ENCODE measurements at places on chromosomes 3 and 15.
A peak's percentile ranks its signal among the peaks of the same experiment; 100 is the strongest.

- peak; percentile 35 for DNase-seq
These were observed 35.3 kb downstream of the ANXA2 start for GRCh38 chr15:60362321-60363086.

- peak; percentile 85 for DNase-seq
These were observed at the start of gene RPUSD2 for GRCh38 chr15:40569129-40569953. TSS of gene RPUSD2 (plus strand) at chr15:40569299. CDS start at chr15:40569338, 39 bp downstream.

DNA sequence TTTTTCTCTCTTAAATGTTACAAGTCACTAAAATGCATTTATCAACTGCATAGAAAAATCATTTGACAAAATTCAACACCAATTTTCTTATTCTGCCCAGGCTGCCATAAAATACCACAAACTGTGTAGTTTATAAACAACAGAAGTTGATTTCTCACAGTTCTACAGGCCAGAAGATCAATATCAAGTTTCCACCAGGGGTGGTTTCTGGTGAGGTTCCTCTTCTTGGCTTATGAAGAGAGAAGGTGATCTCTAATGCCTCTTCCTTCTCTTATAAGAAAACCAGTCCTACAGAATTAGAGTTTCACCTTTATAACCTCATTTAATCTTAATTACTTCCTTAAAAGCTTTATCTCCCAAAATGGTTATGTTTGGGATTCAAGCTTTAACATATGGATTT is 10.9 kb upstream of the CD200R1L start:
- no peak for DNase-seq

- DNase-seq, result no peak
These were observed 140.5 kb upstream of the TBL1XR1 start for GRCh38 chr3:177337541-177338331.

- DNase-seq, result peak; percentile 27
These were observed 103.8 kb upstream of the IL12A start for GRCh38 chr3:159884661-159885402.

DNA sequence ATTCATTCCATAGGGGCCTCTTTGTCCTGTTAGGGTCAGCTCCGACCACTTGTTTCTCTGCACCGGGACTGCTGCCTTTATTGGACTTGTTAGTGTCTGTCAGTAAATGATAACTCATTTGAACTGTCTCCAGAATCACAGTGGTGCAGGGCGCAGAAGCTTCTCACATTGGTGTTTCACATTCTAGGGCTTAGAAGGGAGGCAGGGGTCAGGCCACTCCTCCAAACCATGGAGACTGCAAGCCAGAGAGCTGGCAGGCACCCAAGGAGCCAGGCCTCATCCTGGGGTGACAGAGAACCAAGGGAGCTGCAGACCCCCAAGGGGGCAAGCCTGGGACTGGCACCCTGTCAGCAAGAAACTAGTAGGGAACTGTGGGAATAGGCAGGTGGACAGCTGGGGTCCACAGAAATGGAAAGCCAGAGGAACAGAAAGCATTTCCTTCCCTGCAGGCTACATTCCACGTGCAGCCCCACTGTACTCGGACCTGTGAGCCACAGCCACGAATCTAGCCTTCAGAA is 49.1 kb downstream of the CCNL1 start:
- no peak for DNase-seq

- peak; percentile 46 for DNase-seq
These were observed 770 bp downstream of the TBC1D5 start for GRCh38 chr3:17741621-17742101.

DNA sequence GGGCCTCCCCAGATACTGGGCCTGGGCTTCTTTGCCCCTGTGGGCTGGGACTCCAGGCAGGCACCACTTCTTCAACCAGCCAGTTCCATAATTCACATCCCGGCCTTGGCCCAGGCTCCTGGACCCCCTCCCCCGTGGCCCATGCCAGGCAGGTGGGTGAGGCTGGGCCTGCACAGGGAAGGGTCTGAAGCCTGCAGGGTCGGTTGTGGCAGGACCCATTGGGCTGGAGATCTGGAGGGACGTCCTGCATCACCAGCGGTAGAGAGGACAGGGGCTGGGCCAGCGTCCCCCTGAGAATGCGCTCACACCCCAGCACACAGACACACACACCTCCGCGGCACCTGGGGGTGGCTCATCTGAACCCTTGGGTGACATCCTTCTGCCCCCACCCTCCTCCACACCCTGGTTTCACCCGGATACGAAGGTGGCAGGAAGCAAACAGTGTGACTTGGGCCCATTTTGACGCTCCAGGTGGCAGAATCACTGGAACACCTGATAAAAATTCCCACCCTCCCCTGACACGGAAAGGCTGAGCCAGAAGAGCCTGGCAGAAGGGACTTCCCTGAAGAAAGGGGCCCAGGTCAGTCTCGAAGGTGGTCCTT is 15.4 kb downstream of the ZDHHC19 start:
- DNase-seq, result no peak

DNA sequence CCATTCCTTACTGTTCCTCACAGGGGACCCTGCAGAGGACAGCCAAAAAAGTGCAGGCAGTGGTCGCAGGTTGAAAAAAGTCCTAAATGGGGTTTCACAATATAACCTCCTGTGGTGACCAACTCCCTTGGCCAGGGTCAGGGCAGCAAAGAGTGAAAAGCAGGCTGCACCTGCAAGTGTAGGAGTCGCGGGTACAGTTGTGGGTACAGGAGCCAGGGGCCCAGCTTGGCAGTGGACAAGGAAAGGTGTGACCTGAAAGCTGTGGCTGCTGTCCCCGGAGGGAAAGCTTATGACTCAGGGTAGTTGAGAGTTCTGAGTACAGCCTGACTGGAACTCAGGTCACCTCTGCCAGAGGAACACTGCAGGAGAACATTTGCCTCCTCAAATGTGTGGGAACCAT is 1114.1 kb downstream of the ROBO2 start:
- no peak for DNase-seq

DNA sequence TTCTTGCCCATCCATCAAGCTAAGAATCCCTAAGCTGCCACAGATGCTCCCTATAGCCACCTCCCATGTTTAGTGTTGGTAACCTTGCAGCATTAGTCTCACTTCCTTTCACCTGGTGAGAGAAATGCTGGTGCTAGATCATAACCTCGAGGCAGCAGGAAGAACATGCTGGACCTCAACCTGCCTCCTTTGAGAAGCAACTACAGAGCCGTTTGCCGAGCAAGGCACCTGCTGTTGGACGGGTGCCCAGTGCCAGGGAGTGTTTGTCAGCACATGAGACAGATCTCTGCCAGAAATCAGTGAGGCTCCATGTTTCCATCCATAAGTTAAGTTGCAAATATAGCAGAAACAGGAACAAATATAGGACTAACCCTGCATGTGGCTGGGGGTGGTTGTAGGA is 955.7 kb downstream of the TUSC7 start:
- DNase-seq, result peak; percentile 52

- peak; percentile 50 for DNase-seq
These were observed 48.1 kb upstream of the EPHB3 start for GRCh38 chr3:184513276-184514170.

DNA sequence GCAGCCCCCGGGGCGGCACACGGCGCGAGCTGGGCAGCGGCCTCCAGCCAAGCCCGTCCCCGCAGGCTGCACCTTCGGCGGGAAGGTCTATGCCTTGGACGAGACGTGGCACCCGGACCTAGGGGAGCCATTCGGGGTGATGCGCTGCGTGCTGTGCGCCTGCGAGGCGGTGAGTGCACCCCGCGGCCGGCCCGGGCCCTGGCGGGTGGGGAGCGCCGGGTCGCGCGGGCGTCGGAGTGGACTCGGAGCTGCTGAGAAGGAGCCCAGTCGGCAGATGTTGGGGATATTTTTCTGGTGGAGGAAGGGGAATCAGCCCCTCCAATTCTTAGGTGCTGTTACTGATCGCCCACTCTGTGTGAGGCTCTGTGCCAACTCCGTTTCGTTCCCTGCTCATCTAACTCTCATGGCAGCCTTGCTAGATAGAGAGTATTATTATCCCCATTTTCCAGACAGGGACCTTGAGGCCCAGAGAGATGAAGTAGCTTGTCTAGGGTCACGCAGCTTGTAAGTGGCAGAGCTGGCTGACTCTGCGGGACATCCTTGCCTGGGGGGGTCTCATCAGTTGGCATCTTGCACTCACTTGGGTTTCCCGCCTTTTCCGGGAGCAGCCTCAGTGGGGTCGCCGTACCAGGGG is 890 bp downstream of the CHRD start:
- no peak for DNase-seq

DNA sequence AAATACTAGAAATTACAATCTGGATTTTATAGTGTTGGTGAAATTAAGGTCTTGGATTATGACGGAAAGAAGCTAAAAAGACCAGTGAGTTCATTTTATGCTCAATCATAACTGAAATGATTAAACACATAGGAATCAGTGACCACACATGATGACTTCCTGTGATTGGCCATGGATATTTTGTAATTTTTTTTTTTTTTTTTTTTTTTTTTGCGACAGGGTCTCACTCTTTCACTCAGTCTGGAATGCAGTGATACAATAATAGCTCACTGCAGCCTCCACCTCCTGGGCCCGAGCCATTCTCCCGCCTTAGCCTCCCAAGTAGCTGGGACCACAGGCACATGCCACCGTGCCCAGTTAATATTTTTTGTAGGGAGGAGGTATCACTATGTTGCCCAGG is 47.4 kb downstream of the PAQR5 start:
- DNase-seq, result no peak

DNA sequence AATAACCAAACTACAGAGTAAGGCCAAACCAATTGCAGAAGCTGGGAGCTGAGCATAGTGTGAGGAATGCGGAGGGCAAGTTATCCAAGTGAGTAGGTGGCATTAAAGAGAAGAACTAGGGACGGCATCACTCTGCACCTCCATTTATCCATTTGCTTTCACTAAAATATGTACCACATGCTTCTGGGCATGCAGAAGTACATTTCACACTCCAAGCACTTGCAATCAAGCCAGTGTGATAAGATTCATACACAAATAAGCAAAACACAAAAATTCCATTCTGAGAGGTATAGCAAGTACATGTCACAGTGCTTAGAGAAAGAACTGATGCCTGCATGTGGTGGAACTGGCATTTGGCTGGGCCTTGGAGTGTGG is 81.1 kb downstream of the CCNL1 start:
- DNase-seq, result no peak

DNA sequence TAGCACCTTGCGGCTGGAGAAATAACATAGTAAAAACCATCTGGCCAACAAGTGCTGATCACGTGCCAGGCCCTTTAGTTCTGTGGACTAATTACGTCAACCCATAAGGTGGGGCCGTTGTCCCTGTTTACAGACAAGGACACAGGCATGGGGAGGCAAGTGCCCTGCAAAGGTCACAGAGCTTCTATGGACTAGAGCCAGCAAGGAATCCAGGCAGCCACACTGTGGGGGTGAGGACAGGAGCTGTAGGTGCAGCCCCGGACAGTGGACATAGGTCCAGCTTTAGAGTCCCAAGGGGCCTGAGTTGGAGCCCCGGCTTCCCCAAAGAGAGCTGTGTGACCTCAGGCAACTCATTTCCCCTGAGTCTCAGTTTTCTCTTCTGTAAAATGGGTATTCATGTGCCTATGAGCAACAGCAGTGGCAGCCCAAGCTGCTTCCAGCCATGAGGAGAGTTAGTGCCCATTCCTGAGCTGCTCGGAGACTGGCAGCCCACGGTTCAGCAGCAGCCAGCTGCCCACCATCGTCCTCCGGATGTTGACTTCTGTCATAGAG is 13.9 kb downstream of the CHST13 start:
- no peak for DNase-seq

DNA sequence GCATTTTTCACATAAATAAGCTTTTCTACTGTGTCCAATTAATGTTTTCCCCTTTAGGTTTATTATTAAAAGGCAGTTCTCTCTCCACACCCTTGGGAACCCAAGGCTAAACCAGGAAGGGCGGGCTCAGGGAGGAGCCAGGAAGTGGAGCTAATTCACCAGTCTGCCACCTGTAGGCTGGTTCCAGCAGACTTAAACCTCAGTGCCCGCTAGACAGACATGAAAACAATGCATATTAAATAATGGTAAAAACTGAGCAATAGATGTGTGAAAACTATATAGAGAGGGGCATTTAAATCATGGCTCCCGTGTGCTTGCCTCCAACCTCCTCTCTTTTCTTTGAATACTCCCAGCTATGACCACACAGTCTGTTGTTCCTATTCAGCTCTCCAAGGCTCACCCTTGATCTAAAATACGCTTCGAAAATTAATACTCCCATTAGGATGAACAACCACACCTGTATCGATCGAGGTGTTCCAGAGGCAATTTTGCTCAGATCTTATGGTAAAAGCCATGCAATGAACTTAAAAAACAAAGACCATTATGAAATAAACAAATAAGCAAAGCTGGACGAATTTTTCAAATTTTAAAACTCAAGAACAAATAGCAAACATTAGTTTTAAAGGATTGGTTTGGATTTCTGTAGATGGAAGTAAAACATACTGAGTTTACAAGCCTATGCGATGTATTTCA is 253.3 kb downstream of the TJP1 start:
- DNase-seq, result peak; percentile 57
